Stimulated activated CD8-positive, alpha-beta memory T cell treated with anti-CD3 and anti-CD28 coated beads, Interleukin-4, amount 100 ng/mL, for 4 hours (primary cell): ENCODE measurements at places on chromosomes 3 and 15.

DNA sequence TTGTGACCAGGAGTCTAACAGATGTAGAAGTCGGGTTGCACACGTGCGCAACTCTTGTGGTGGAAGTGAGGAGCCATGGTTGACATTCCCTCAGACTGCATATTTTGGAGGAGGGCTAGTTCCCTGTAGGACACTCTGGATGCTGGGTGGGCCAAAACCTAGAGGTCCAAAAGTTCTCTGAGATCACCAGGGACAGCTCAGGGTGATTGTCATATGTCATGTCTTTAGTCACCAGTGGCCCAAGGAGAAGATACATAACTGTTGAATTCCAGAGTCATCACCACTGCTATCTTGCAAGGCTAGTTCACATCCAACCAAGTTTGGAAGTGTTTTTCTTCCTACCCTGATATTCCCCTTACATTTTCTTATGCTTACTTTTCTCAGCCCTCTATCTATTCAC, 95.2 kb upstream of the C3orf80 start:
- DNase-seq: no peak

DNA sequence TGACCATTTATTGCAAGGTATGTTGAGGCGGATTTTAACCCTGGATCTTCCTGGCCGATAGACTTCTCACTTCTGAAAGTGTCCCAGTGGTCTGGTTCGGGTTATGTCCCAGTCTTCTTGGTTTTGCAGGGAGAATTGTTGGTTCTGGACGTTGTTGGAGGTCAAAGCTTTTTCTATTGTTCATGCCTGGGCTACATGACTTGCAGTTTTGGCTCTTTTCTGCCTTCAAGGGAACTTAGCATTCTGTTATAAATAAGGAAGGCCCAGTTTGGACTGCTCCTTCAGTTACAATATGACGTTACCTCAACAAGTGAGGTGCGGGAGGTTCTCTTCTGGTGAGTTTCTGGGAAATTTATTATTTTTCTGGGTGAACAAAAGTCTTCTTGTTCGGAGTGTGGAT, 614.3 kb downstream of the DIPK2A start:
- DNase-seq: no peak

- DNase-seq: no peak
Observed at GRCh38 chr15:27993996-27994780, 104.9 kb downstream of the OCA2 start.

DNA sequence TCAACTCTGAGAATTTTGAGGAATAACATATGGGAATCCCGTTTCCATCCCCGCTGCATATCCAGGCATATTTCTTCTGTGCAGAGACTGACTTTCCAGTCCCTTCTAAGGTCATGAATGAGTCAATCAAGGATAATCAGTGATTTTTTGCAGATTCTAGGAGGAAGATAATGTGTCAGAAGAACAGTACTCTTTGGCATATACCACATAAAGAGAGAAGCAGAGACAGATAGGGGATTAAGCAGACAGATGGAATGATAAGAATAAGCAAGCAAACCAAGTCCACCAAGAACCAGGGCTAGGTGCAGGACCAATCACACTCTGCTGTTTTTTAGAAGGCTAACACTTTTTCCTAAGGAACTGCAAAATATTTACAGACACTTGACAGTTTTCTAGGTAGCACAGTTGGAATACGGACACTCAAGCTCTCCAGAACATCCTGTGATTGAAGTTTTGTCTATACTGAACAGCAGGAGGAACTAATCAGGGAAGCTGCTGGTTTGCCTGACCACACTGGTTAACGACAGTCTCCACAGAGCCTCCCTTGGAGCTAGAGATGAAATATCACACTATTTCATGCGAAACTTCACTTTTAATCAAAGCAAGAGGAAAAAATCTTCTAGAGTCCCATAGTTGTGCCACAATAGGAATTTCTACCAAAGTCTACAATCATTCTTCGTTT, 450.0 kb upstream of the KCNMB2 start:
- DNase-seq: no peak

GRCh38 chr15:54506977-54507524, 528.8 kb downstream of the UNC13C start:
- no peak for DNase-seq

GRCh38 chr3:188230962-188231361, 77.0 kb downstream of the LPP start:
- DNase-seq: no peak

GRCh38 chr3:183430325-183430957, 2.0 kb upstream of the MCF2L2 start:
- DNase-seq: no peak

DNA sequence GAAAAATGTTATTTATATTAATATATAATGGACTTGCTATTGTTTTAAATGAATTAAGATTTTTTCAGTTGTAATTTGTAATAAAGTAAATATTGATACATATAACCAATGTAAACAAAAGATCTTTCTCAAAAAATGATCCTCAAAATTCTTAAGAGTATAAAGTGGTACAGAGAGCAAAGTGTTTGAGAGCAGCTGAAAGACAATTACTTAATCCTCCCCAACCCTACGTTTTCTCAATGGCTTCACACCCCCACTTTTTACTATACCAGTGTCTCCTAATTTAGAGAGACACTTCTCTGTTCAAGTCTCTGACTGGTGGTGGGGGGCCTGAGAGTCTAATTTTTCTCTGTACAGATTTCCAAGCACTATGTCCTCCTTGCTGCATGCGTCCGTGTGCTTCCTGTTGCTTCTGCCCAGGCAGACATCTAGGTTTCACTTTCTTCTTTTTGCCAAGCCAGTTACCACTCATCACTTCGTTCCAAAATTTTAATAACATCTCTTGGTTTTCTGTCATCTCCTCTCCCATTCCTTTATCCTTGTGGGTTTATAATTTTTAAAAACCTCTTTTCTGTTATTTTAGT, 276.3 kb upstream of the DNAJC19 start:
- no peak for DNase-seq

- no peak for DNase-seq
Observed at GRCh38 chr3:120090422-120090821, 3.8 kb downstream of the GSK3B start.

DNA sequence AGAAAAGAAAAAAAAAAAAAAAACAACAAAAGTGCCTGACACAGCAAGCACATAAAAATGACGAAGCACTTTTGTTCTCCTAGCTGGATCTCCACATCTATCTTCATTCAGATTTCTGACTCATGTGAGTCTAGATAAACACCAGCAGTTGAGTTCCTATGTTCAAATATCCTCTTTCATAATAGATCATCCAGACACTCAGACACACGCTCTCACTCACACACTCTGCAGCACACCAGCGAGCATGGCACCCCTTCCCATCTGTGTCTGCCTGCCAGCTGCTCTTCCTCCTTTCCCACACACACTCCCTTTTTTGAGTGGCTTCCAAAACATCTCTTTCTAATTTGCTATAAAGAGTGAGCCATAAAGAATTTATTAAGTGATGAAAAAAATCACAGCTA, 19.8 kb upstream of the CELF6 start:
- DNase-seq: no peak

GRCh38 chr15:79179108-79179561, 88.6 kb upstream of the RASGRF1 start:
- DNase-seq: no peak

GRCh38 chr3:169060037-169060436, 603.5 kb downstream of the MECOM start:
- DNase-seq: no peak

- no peak for DNase-seq
Observed at GRCh38 chr3:66177026-66177425, 43.8 kb upstream of the SLC25A26 start.

DNA sequence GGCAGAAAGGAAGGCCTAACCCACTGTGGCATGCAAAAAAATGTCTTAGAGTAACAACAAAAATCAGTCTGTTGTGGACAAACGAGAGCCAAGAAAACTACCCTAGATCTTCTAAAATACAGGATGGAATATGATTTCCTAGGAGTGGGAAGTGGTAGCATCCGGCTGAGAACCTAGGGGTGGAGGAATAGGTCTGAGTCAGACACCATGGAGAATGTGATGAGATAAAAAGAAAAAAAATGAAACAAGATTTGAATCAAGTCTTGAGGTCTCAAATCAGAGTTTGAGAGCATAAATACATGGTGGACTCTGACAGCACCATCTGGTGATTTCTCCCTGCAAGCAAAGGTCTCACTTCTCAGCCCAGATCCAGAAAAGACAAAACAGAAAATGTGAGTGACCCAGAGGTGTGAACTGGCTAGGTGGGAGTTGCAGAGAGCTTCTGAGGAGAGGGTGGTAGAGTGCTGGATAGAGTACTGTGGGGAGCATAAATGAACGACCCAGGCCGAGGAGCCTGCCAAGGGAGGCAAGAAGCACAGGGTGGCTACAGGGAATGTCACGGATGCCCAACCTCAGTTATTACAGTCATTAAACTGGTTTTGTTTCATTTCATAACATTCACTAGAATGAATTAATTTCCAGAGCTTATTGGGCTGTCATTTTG, 27.6 kb upstream of the VEPH1 start:
- no peak for DNase-seq

DNA sequence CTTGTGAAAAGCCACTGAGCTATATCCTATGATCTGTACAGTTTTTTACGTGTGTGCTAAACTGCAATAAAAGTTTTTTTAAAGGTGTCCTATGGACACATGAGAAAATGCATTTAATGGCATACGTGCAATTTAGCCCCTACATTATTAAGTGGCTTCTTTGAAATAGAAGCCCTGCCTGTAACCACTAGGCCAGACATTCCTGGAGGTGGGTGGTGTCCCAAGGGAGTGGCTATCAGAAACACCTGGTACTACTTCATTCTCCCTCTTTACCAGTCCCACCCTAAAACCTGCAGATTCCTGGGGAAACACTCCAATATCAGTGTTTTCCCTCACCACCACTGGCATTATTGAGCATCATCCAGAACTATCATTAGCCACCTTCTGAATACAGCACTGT, 100.0 kb downstream of the OXNAD1 start:
- no peak for DNase-seq

DNA sequence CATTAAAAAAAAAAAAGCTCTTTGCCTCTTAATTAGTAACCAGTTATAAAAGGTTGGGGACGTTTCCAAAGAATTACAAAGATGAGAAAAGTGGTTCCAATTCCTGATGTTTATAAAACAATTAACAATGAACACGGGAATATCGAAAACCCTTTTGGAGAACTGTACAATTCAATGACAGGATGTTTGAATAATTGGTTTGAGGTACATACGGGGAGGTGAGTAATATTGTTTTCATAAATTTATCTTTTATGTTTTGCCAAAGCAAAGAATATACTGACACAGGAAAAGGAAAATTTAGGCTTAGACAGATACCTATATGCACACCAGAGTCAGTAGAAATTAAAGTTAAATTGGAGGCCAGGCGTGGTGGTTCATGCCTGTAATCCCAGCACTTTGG, 94.6 kb upstream of the LMOD3 start:
- DNase-seq: no peak
